ENCODE measurements at places on chromosomes 16 and 17.

DNA sequence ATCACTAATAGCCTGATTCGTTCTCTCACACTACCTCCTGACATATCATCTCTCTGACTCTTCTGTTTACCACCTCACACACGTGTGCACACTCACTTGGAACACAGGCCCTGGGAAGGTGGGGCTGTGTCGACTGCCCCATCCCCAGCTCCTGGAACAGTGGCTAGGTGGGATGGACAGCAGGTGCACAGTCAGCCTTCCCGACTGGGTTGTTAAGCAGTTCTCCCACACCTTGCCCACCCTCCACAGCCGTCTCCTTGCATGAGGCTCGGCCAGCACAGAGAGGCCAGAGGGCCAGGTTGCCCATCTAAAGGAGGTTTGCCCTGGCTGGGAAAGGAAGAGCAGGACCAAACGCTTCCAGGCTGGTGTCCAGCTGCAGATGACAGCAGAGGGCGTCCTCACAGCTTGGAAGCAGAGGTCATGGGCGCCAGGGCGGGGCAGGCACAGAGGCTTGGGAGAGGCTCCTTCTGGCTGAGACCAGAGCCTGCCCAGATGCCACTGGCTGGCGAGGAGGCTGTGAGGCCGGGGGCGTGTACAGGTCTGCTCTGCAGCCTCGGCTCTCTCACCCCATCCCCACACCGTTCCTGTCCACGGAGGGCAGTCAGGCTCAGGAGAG lies 92.8 kb downstream of the AMFR start:
- no peak for DNase-seq

DNA sequence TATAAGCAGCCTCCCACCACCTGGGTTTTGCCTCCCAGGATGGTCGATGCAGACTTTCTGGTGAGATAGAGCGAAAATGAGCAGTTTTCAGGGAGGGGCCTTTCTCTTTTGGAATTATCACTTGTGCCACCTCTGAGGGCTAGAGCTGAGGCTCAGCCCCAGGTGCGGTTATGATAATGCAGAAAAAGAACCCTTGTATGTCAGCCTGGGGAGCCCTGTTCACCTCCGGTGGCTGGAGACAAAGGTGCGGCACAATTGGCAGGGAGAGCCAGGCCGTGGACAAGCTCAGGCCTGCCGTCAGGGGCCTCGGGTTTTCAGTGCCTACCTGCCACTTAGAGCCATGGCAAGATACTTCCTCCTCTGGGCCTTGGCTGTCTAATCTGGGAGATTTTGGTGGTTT lies 4.4 kb downstream of the SCPEP1 start:
- no peak for DNase-seq

- no peak for DNase-seq
Observed at GRCh38 chr17:38341035-38341721, 2.6 kb downstream of the GPR179 start.

DNA sequence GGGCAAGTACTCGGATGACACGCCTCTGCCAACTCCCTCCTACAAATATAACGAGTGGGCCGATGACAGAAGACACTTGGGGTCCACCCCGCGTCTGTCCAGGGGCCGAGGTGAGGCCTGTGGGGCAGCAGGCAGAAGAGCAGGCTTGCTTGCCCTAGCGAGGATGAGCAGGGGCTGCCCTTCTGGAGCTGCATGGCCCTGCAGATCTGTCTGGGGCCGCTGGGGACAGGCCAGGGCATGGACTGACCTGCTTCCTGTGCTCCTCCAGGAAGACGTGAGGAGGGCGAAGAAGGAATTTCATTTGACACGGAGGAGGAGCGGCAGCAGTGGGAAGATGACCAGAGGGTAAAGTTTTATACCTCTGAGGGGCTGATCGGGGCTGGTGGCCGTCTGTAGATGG lies 5.3 kb downstream of the DHX38 start:
- DNase-seq = no peak

DNA sequence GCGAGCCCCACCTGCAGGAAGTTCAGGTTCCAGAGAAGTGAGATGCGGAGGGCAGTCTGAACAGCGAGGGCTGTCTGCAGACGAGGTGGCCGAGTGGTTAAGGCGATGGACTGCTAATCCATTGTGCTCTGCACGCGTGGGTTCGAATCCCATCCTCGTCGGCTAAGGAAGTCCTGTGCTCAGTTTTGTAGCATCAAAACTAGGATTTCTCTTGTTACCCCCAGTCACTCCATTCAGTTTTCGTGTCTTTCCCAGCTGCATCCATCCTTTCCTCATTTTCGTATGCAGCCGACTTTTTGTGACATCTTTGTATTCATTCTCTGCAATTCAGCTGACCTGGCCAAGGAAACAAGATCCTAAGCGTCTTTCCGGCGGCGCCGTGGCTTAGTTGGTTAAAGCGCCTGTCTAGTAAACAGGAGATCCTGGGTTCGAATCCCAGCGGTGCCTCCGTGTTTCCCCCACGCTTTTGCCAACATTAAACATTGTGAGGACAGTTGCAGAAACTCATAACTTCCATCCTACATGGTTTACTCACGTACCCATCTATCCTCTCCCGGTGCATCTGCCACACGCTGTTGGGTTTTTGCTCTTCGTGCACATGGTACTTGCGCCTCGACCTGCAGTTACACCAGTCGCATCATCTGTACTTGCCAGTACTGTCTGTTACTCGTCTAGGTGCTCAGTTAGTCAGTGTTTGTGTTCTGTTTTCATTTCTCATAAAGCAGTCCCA lies 3.0 kb downstream of the BORCS6 start:
- DNase-seq = peak; percentile 93

GRCh38 chr16:48574140-48574539 lies 35.8 kb downstream of the N4BP1 start:
- DNase-seq = no peak

DNA sequence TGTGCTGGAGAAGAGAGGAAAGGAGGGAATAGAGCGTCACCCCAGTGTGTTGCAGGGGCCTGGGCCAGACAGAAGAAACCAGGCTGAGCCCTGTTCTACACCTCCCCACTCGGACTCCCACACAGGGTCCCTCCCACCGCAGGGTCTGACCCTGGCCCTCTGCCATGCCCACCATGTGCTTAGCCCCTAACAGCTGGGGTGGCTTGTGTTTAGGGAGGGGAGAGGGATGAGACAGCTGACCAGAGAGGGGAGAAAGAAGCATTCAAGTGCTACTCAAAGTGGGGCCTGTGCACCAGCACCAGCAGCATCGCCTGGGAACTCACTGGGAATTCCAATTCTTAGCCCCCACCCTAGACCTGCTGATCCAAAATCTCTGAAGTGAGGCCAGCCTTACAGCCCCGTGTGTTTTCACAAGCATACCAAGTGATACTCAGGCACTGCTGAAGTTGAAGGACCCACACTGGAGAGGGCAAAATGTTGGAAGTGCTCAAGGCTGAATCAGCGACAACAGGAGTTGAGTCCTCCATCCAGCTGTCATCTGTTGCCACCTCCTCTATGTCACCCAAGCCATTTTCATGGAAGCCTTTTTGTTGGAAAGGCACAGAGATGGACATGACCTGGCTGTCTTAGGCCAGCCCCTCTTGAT lies 47.0 kb downstream of the FZD2 start:
- DNase-seq = no peak

GRCh38 chr16:3961449-3961849 lies 80.9 kb upstream of the CREBBP start:
- DNase-seq = no peak

DNA sequence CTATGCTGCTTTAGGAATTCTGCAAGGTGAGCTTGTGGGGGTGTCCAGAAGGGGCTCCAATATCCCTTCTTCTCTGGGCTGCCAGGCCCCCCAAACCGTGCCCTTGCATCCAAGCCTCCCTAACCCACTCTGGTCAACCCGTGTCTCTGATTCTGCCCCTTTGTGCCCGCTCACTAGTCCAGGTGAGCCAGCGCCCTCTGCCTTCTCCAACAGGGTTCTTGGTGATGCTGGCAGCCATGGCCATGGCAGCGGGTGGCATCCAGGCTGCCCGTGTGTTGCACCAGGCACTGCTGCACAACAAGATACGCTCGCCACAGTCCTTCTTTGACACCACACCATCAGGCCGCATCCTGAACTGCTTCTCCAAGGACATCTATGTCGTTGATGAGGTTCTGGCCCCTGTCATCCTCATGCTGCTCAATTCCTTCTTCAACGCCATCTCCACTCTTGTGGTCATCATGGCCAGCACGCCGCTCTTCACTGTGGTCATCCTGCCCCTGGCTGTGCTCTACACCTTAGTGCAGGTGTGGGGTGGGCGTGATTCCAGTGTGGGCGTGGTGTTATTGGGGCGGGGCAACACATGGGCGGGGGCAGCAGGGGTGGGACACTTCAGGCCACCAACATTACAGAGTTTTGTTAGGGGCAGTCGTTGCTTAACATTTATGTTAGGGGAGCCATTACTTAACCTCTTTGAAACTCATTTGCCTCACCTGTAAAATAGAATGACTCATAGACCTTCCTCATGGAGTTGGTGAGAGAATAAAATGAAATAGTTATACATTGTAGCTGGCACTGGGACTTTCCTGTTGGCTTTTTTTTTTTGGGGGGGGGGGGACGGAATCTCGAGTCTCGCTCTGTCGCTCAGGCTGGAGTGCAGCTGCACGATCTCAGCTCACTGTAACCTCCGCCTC lies 31.4 kb downstream of the ANKRD40 start:
- DNase-seq = no peak

DNA sequence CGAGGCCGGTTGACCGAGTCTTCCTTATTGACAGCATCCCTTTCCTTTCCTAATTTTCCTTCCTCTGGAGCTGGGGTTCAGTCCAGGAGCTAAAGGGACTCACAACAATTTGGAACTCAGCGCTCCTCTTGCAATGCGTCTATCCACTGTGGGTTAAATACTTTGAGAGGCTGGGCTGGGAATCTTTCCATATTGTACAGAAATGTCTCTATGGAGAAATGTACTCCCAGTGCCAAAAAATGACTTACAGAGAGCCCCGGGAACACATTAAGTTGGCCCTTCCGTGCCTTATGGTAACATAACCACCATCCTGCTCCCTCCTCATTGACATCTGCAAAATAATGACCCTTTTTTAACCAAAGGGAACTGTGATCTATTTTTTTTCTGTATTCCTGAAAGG lies 192.8 kb downstream of the FTO start:
- DNase-seq = no peak

DNA sequence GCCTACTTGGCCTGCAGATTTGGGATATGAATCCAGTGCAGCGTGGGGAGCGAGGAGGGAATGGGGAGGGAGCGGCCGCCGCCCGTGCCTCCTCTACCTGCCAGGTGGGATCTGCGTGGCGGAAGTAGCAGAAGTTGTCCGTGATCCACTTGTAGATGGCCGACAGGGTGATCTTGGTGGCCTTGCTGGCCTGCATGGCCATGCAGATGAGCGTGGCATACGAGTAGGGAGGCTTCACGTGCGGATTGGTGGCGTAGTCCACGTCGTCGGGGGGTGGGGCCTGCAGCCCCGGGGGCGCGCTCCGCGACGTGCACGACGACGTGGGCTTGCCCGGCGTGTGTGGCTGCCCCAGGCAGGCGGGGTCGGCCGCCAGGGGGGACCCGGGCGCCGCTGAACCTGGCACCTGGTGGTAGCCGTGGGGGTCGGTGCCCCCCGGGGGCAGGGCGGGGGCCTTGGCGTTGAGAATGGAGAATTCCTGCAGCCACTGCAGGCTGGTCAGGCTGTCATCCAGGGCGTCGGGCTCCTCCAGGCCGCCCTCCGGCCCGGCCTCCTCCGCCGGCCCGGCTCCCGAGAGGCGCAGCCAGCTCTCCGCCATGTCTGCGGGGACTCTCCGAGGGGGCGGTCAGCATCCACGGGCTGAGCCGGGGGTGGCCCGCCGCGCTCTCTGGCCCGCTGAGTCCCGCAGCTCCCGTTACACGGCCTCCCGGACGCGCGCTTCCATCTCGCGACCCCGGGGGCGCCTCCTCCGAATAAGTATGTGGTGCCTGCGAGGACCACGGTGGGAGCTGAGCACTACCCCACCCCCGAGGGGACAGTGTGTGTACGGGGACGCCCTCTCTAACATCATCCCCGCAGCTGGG lies 1.0 kb downstream of the FOXJ1 start:
- peak; percentile 48 for DNase-seq
